ENCODE measurements at places on chromosomes 7 and 10. TPM values are rescaled to one million over a fixed set of nuclear protein-coding genes. Genes with fewer than 3 reads are reported as not detected.

Gene ARMS2
- not detected for total RNA-seq

Gene MEOX2
- total RNA-seq, result 0.50 TPM

Gene DNAJB12
- 26.3 TPM for total RNA-seq

Gene ADCY1
- 0.51 TPM for total RNA-seq

Gene NEUROG3
- not detected for total RNA-seq

Gene TRPV5
- not detected for total RNA-seq
